NCI-H2171 (cell line): ENCODE measurements at places on chromosomes 2 and 18.
A peak's percentile ranks its signal among the peaks of the same experiment; 100 is the strongest.

DNA sequence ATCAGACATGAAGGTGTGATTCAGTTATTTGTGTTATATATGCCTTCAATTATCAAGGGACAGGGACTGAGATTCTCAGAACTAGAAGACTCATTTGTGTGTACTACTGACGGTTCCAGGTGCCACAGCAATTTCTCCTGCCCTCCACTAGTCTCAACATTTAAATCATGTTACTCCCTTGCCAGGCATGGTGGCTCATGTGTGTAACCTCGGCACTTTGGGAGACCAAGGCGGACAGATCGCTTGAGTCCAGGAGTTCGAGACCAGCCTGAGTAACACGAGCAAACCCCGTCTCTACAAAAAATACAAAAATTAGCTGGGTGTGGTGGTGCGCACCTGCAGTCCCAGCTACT, 1.1 kb downstream of the CNDP2 start:
- DNase-seq: no peak

DNA sequence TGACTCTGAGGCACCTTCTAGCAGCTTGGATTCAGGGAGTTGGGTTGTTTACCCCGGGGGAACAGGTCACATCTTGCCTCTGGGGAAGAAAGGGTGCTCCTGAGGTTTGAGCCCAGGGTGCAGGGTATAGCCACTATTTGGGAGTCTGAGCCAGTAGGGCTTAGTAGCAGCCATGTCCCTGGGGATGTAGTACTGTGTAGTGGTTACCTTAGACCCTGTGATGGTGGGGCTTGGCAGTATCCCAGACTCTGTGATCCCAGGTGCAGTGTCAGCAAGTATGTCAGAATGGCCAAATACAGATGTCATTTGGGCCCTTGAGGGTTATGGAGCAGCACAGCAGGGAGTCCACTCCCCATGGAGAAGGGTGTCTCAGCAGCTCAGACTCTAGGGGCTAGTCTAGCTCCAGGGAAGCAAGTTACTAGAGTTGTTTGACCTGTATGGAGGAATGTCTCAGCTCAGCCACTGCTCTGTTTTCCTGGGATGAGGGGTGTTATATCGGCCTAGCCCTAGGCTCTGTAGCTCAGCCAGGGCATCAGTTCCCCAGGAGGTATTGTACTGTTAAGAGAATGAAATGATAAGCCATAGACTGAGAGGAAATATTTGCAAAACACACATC, 151.3 kb downstream of the UBR3 start:
- DNase-seq: no peak

- DNase-seq: no peak
Observed at GRCh38 chr2:158723921-158724802, 71.0 kb upstream of the DAPL1 start.

DNA sequence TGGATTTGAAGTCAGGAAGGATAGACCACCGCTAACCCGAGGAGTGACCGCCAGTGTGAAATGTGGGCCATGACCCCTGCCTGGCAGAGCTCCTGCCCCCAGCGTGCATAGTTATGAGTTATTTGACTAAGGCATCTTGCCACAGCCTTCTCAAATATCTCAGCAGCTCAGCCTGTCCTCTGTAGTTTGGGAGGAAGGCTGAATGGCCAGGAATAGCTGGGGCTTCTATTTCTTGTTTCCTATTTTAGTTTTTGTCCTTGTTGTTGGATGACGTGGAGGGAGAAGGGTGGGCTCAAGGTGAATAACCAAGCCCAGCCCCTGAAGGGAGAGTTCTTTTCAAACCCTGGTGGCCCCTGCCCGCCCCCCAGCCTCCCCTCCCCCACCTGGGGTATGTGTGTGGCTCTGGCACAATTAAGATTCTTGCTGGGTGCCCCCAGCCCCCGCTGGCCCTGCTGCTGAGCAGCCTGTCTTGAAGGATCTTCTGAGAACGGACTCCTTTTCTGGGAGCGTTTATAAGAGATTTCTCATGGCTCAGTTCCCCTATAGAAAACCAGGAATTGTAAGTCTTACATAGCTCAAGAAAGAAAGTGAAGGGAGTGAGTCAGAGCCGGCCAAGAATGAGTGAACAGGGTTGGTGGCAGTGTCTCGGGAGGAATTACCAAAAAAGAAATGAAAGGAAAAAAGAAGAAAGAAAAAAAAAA, 157.4 kb downstream of the GLI2 start:
- no peak for DNase-seq

GRCh38 chr2:43796206-43796605, 22.4 kb downstream of the DYNC2LI1 start:
- DNase-seq: no peak

GRCh38 chr2:37570773-37571586, 100.5 kb downstream of the CDC42EP3 start:
- no peak for DNase-seq

- DNase-seq: no peak
Observed at GRCh38 chr2:111662771-111663470, 221.1 kb downstream of the ANAPC1 start.

DNA sequence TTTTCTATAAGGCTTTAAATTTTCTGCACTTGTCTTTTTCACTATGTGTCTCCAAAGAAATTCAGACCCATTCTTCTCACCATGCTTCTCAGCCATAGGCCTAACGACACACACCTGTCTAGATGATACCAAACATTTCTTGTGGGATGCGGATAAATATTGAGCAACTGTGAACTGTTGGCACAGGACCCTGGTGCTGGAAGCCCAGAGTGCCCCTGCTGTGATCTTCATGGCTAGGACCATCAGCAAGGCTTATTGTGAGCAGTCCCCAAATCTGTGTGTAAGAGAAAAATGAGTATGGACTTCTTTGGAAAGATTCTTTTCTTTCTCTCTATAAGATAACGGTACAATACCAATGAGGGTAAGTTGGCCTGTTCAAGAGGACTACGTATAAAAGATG, 54.1 kb upstream of the NCK2 start:
- DNase-seq: no peak

DNA sequence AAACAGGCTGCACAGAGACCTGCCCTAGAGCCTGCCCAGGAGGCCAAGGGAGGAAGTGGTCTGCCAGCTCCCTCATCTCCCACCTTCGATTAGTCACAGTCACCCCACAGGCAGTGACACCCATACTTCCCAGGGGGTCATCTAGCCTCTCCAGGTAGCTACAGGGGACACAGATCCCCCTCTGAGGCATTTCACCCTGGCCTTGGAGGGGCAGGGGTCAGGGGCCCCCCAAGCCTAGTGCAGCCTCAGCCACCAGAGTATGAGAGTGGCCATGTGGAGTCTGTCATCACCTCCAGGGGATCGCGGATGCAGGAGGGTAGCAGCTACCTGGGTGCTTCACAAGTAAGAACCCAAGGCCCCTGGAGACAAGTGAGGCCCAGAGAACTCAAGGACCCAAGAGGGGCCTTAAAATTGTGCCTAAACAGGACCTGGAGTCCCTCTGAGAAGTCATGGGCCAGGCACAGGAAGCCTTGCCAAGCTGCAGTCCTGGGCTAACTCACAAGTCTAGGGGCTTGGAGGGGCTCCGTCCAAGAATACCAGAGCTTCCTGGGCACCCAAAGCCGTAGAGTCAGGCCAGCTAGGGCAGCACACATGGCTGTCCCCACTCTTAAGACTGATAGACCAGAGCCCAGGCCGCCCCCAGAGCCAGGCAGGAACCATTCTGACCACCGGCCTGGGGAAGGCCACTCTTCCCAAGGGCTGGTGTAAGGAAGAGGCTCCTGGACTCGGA, 354.3 kb upstream of the ID2 start:
- DNase-seq: no peak

- no peak for DNase-seq
Observed at GRCh38 chr18:57902721-57903120, 99.6 kb upstream of the ATP8B1 start.

GRCh38 chr18:13278062-13278630, 59.6 kb downstream of the LDLRAD4 start:
- DNase-seq: no peak

GRCh38 chr2:136572335-136572734, 193.0 kb upstream of the THSD7B start:
- DNase-seq: no peak

DNA sequence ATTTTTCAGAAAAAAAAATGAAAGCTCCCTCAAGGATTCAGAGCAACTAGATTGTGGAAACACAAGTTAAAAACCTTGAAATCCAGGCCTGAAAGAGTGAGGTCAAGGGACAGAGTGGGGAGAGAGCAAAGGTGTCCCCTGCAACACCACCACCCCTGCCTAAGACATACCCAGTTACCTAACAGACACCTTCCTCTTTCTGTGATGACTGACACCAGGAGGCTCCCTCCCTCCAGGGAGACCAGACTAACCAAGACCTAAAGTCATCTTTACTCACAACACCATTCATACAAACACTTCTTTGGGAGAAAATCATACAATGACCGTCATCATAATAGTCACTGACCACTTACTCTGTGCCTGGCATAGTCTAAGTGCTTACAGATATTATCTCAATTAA, 151.8 kb upstream of the NABP1 start:
- DNase-seq: no peak

DNA sequence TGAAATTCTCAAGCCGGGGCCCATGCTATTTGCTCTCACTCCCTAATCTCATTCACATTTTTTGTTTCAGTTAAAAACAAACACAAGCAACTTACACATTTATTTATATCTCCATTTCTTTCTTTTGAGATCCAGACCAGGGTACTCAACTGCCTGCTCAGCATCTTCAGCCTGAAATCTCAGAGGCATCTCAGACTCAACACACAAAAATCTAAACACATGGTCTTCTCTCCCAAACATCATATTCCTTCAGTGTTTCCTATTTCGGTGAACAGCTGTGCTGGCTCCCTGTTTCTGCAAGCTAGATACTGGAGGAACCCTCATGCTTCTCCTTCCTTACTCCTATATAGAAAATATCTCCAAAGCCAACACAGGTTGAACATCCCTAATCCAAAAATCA, 11.3 kb upstream of the RTTN start:
- no peak for DNase-seq

DNA sequence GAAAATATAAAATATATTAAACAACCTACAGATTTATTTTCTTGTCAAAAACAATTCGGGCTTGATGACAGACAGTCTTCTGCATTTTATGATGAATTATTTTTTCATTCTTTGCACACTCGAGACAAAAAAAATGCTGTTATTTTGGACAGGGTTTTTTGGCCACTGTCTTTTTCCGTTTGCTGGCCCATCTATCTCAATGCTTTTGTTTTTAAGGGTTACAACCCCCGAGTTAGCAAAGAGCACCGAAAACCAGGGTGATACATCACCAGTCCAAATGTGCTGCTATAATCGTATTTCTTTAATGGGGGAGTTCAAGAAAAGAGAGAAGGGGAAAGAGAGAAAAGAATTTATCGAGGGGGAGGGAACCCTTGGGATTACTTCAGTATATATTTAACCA, 7.7 kb downstream of the EVX2 start:
- DNase-seq: no peak

DNA sequence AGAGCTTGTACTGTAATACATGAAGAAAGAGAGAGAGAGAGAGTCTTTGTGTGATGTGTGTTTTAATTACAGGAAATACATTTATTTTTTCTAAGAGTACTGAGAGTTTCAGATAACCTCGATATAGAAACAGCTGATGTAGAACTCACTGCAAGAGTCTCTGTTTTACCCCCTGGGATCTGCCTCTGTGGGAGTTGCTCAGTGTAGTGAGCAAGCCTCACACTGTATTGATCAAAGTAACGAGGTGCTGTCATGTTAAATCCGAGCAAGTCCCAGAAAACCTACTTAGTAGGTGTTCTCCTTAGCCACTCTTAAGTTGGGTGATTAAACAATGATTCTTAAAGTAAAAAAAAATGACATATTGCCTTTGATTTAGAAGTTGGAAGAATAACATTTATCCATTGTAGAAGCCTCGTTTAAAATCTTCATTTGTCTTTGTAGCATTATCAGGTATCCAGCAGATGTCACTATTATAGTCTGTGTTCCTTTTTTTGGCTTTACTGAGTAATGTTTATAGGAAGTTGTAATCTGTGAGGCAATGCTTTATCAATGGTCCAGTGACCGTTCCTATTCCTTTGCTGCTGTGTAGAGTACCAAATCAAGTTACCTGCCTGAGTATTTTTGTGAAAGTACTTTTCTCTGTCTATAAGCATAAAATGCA, 219.0 kb downstream of the MYO3B start:
- DNase-seq: peak; percentile 21

DNA sequence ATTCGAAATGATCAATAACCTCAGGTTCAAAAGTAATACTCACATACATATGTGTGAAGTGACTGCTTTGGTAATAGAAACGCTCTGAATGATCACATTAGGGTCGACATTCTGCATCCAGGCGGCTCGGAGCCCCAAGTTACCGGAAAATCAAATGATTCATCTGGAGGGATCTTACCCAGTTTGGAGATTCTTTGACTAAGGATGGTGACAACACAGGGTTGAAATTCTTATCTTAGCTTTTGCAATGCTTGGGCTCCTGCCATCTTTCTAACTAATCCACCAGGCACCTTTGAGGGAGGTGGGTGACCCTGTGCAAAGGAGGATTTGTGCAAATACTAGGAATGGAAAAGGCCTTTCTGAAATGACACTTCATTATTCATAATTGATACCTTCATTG, 10.8 kb downstream of the GBX2 start:
- DNase-seq: no peak

DNA sequence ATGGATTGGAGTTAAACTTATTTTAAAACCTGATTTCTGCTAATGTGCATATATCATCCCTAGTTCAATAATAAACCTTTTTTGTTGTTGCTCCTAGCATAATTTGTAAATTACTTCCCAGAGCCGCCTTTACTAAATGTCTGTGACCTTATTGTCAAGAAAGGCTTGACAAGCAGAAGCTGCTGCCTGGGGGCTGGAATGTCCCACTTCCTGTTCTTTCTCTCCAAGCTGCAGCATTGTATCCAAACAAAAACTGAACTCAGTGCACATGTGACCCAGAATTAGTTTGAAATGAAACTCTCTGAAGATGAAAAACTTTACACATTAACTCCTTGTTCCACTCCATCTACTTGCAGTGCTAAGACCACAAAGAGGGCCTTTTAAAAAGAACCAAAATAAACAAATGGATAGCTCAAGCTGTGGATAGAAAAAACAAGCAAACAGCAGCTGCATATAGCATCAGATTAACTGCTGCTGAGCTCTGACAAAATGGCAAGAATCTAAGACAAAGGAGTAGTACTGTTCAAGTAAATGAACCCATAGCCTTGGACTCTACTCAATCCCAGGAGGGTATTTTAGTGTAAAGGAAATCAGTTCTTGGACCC, 99.8 kb upstream of the NEUROD1 start:
- DNase-seq: no peak

GRCh38 chr2:238900511-238900910, 52.6 kb downstream of the TWIST2 start:
- DNase-seq: no peak

DNA sequence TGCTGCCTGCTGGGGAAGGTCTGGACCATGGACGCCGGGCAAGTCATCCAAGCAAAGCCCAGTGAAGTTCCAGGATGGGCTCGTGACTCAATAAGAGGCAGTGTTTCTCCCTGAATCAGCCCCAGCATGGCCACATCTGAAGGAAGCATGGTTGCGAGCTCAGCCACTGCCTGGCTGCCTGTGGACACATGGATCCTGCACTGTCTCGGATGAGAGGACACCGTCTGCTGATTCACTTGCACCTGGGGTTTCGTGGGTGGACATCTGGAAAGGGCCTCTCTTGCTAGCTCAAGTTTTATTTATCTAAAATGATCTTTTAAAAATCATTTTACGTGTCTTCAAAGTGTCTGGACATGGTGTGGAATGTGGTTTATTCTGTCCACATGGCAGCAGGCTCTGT, 224.8 kb upstream of the FN1 start:
- no peak for DNase-seq
